ENCODE measurements at places on chromosomes 2 and 18.

DNA sequence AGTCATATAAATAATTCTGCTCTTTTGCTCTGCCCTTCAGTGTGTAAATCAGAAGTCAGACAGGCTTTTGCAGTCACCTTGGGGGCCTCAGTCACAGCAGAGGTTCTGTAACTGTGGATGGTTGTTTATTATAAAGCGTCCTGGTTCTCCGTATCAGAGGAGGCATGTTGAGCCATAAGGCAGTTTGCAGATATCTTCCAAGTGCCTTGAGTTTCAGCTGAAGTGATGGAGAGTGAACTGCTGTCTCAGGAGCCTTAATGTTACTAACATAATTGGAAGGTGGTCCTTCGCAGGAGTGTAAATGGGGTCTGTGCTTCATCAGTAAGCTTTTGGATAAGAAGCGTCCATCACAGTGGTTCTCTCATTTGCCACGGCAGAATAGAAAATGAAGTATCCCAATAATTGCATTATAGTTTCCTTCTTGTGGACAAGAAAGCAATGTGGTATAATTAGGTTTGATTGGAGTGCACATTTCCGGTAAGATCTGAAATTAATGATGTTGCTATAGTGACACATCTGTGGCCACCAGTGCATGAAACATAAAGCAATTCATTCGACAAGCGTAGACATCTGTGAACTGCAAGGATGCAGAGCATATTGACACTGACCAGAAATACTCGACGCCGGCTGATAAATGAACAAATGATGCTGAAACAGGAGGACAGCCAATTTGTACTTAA is 112.5 kb upstream of the NFATC1 start:
- DNase-seq: no peak

DNA sequence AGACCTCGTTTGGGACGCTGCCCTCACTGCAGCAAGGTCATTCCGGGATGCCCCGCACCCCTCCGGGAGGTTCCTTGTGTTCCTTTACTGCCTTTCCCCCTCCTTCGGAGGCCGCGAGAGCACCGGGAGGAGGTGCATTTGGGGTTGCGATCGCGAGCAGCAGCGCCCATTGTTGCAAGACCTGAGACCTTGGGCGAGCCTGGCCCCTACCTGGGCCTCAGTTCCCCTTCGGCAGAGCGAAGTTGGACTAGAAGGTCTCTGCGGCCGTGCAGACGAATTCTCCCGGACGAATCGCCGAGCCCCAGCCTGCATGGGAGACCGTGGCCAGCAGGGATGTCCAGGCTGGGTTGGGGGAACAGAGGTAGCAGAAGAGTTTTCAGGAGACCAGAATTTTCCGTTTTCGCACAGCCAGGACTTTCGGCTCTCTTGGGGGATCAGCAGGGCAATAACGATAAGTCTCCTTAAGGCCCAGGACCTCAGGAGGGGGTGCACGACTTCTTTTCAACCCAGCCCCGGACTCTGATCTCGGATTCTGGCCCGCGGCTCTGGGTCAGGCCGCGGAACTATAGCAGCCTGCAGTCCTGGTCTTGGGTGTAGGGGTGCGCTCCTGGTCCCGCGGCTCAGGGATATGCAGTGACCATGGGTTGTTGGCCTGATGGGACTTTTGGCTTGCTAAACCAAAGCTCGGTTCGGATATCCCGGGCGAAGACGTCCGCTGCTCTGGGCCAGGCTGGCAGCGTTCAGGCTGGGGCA is 2.8 kb downstream of the GDF7 start:
- no peak for DNase-seq

DNA sequence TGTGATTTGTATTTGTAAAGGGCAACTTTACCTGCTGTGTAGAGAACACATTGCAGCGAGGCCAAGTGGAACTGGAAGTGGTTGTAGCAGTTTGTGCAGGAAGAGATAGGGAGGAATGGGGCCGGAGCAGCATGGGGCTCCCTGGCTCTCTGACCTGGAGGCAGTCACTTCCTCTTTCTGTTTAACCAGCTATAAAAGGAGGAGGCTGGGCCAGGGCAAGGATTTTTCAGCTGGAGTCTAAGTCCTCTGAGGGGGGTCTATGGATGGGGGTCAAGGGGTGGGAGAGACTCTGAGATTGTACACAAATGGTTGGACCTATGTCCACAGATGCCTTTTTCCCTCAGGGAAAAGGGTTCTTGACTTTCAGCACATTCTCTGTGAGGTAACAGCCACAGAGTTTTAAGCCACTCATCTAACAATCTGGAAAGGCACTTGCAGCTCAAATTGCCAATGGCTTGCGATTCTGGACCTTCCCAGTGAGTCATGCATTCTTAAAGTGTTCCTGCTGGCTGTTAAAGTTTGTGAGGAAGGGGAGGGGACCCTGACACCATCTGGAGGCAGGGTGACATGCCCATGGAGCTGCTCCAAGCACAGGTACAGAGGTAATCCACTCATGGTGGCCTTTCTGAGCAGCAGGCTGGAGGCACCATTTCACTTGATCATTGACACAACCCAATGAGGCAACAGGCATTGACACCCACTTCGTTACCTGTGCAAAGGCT is 347.0 kb downstream of the CYRIA start:
- no peak for DNase-seq

- no peak for DNase-seq
Measured at GRCh38 chr2:108575132-108575966, 41.1 kb downstream of the LIMS1 start.

- DNase-seq: peak; percentile 29
Measured at GRCh38 chr2:135818937-135819610, 17.9 kb downstream of the LCT start.

GRCh38 chr18:7725897-7726296 is 158.8 kb downstream of the PTPRM start:
- DNase-seq: no peak

- no peak for DNase-seq
Measured at GRCh38 chr2:31141443-31142085, 3.3 kb upstream of the GALNT14 start.

DNA sequence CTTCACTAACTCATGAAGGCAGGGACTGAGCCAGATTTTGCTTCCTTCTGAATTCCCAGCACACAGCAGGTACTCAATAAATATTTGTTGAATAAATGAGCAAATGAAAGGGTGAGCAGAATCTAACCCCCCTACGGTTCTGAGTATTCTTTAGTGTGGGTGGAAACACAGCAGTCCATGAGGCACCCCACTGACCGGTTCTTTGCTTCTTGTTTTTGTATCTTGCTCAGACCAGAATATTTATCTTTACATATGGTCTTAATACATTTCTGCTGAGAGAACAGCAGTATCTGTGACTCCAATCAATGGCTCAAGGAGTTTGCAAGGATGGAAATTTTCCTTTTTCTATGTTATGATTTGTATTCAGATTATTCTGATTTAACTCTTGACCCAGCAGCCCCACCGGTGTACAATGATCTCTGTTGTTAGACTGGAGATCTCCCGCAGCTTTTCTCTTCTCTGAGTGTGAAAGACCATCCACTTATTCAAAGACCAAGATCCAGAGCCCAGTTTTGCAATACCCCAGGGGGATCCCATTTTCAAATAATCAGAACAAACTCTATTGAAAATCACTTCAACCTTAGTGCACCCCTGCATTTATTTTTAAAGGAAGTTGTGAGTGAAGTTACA is 506.5 kb upstream of the TNP1 start:
- DNase-seq: no peak

- no peak for DNase-seq
Measured at GRCh38 chr18:48742304-48742703, 203.5 kb downstream of the CTIF start.

DNA sequence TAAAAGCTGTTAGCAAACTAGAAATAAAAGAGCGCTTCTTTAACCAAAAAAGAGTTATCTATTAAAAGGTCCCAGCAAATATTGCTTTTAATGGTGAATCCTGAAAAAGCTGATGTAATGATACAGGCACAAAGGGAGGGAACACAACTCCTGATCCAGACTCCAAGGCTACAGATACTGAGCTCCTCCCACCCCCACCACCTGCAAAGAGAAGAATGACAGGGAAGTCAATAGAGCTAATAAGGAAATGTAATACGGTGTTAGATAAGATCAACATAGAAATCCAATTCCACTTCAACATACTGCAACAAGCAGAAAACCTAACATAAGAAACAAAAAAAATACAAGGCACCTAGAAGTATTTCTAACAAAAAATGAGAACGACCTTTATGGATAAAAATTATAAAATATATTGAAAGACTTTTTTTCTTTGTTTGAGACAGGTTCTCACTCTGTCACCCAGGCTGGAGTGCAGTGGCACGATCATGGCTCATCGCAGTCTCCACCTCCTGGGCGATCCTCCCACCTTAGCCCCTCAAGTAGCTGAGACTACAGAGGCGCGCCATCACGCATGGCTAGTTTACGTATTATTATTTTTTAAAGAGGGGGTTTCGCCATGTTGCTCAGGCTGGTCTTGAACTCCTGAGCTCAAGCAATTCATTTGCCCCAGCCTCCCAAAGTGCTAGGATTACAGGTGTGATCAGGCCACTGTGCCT is 192.2 kb downstream of the HDAC4 start:
- DNase-seq: no peak

DNA sequence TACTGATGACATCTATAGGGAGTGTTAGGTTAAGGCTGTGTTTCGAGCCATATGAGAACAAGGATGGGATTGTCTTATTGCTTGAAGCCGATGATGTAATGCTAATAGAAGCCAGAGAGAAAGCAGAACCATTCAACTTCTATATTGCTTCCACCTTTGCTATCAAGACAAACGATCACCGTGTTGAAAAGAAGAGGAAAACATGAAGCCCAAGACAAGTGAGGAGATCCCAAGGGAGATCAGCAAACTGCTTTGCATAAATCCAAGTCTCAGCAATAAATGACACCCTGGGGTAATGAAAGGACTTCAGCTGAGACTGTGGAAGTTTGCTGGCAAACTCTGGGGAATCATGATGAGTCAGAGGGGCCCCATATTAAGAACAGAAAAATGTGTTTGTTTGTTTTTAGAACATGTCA is 206.2 kb downstream of the NCKAP5 start:
- DNase-seq: no peak

DNA sequence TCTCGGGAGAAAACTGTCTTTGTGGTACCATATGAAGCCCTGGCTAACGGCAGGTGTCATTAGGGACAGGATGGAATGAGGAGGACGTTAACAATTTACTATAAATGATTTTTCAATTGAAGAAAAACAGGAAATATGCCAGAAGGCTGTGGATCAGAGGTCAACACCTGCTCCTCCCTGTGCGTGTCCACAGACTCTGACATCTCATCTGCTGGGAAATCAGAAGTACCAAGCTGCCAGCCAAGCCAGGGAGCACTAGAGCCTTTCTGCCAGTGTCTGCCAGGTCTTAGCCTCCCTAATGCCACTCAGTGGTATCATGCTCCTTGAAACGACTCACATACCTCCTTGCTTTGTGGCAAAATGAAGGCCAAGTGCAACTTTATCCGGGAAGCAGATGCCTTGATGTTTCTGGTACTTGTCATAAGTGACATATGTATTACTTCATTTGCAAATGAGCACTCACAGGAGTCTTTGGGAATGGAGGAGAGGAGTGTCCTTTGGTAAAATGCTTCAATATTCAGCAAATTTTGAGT is 541.1 kb downstream of the SATB2 start:
- DNase-seq: no peak

GRCh38 chr18:65852273-65852672 is 101.5 kb downstream of the CDH7 start:
- no peak for DNase-seq

GRCh38 chr2:136055929-136056688 is 61.8 kb downstream of the CXCR4 start:
- DNase-seq: no peak

DNA sequence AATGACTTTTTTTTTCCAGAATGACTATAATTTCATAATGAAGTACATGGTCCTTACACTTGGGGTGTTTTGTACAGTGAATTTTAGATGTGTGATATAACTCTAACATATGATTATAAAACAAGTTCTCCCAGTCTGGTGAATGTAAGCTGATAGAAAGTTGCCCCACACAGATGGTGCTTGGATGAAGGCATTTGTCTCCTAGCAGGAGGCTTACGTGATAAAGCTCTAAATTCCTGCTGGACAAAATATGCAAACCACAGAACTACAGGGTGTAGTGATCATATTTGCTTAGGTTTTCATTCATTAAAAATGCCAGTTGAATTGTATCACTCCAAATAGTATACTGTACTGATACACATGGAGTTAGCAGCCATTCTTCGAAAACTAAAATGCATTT is 85.5 kb downstream of the DSC3 start:
- no peak for DNase-seq

- DNase-seq: no peak
Measured at GRCh38 chr2:71001981-71002570, 7.4 kb upstream of the TEX261 start.

- DNase-seq: no peak
Measured at GRCh38 chr2:203905656-203906055, 30.9 kb upstream of the ICOS start.

DNA sequence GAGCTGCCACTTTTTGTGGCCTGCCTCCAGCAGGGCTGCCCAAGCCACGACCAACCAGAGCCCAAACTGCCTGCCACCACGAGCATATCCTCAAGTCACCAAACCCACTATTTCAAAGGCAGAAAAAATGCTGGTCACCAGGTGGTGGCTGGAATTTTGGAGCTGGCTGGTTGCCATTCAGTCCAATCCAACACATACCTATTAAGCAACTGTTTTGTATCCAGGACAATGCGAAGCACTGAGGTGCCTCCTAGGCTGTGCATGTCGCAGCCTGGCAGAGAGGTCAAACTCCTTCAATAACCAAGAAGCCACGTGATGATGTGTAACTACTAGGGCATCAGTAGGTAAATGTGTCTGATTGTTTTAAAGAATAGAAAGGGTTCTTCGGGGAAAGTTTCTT is 108.3 kb upstream of the PPP1CB start:
- no peak for DNase-seq

DNA sequence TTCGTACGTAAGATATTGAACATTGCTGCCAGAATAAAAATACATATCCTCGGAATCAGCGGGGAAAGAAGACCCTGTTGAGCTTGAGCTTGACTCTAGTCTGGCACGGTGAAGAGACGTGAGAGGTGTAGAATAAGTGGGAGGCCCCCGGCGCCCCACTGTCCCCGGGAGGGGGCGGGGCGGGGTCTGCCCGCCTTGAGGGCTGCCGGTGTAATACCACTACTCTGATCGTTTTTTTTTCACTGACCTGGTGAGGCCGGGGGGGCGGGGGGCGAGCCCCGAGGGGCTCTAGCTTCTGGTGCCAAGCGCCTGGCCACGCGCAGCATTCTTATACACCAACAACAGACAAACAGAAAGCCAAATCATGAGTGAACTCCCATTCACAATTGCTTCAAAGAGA is 324.0 kb upstream of the REG3G start:
- no peak for DNase-seq

- no peak for DNase-seq
Measured at GRCh38 chr2:20448246-20448976, 1.5 kb downstream of the RHOB start.

DNA sequence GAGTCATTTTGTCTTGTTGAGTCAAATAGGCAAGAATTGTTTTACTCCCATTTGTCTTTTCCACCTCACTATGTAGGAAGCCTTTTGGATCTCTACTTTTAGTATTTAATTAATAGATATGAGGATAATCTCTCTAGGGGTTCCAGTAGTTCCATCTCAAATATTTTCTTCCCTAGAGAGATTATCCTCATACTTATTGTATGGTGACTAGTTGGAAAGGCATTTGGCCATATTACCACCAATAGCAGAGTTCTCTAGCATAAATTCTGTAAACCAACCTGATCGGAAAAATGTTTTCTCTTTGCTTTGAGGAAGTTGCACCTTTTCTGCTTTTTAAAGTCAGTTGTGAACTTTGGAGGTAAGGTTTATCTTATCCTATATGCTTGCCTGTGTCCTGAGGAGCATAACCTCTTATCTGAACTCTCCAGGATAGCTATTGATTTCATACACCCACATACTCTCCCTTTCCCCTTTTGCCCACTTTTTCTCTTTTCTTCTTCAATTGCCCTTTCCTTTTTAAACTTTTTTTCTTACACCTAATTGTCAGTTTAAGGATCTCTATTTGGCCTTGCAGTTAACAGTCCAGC is 100.8 kb downstream of the GALNT1 start:
- no peak for DNase-seq
